ENCODE measurements at places on chromosomes 1 and 21.

DNA sequence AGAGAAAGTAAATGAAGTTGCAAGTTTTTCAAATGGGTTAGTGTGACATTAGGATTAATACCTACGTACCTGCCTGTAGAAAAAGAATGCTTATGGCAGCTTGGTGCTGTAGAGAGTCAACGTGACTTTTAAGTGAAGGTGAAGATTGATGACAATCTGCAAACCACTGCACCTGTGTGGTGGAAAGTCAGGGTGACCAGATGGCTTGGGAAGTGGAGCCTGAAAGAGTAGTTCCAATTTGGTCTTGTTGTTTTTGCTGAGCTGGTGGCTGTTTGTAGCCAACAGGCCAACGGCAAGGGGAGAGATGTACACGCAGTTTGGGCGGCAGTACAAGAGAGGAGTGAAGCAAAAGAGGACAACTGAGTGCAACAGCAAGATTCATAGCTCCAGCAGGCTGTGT lies 78.1 kb upstream of the JAK1 start:
- DNase-seq, result no peak

- no peak for DNase-seq
Measured at GRCh38 chr1:1540090-1540817, at the start of gene TMEM240. TMEM240 (minus strand) TSS chr1:1540624; CDS start chr1:1540346, 278 bp downstream.

DNA sequence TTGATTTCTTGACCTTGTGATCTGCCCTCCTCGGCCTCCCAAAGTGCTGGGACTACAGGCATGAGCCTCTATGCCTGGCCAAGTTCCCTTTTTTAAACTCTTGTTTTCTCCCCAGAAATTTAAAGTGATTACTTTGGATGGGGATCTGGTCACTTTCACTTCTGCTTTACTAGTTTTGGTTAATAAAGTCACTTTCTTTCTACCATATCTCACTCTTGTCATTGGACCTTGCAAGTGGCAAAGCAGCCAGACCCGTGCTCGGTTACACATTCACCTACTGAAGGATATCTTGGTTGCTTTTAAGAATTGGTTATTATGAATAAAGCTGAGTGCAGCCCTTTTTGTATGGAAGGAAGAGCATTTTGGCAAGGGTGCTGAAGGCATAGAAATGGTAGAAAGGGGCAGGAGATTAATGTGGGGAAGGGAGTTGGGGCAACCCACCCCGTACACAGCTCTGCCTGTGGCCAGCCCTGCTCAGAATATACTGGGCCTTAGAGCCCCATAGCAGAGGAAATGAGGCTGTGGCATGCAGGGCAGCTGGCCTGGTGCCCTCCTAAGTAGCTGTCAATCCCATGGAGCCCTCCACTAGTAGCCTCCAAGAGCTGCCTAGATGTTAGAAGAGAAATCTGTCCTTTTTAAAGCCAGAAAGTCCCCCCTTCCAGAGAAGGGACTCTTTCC lies 40.7 kb downstream of the CD2 start:
- peak; percentile 87 for DNase-seq

- no peak for DNase-seq
Measured at GRCh38 chr1:222182641-222183040, 365.3 kb downstream of the HHIPL2 start.

- no peak for DNase-seq
Measured at GRCh38 chr1:11500881-11501280, 21.9 kb downstream of the DISP3 start.

DNA sequence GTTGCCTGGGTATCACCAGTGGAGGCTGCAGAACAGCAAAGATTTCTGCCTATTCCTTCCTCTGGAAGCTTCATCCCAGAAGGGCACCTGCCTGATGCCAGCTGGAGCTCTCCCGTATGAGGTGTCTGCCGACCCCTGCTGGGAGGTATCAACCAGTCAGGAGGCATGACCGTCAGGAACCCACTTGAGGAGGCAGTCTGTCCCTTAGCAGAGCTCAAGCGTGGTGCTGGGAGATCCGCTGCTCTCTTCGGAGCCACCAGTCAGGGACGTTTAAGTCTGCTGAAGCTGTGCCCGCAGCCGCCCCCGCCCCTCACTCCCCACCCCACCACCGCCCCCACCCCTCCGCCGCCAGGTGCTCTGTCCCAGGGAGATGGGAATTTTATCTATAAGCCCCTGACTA lies 23.1 kb upstream of the HFM1 start:
- no peak for DNase-seq

DNA sequence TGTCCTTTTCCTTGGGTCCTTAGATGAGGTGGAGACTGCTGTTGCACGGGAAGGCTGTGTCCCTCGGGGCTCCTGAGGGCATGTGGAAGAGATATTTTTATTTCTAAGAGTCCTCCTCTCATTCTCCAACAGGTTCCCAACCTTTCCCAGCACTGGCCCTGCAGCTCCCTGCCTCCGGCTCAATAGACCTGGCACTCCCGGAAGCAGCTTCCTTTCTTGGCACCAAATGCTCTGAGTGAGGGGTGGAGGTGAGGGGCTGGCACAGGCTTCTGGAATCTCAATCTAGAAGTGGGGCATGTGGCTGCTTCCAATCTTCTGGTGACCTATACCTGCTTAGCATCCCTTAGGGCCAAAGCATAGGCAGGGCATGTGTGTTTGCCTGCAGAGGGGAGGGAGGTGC lies 4.5 kb downstream of the ETV3L start:
- DNase-seq, result no peak

DNA sequence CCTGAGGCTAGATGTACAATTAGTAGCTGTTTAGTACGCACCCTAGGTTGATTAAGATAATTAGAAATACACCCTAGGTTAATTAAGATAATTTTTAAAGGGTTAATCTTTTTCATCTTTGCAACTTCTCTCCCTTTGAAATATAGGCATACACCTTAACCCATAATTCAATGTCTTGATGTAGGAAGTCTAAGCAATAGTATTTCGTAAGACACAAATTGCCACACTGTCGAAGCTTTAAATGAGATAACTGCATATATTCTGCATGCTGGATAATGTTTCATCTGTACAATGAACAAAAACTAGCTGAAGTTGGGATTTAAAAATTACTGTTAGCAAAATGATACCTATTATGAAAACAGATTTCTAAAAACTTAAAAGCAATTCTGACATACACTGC lies 122.9 kb downstream of the EVI5 start:
- no peak for DNase-seq

- no peak for DNase-seq
Measured at GRCh38 chr1:60423146-60423780, 349.7 kb upstream of the C1orf87 start.

DNA sequence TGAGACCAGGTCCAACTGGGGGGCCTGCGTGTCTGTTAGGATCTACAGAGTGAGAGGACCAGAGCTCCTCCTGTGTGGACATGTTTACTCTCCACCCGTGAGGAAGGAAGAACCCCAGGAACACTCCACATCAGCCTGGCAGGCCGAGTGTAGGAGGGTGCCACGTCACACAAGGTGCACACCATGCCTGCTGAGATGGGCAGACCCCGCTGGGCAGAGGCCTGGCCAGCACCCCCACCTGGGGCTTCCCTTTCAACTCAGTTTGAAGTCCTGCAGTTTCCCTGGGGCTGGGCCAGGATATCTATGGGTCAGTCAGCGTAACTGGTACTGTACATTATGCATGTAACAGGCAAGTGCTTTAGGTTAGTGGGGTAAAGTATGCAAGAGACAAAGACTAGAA lies 30.1 kb upstream of the PCBP3 start:
- no peak for DNase-seq

DNA sequence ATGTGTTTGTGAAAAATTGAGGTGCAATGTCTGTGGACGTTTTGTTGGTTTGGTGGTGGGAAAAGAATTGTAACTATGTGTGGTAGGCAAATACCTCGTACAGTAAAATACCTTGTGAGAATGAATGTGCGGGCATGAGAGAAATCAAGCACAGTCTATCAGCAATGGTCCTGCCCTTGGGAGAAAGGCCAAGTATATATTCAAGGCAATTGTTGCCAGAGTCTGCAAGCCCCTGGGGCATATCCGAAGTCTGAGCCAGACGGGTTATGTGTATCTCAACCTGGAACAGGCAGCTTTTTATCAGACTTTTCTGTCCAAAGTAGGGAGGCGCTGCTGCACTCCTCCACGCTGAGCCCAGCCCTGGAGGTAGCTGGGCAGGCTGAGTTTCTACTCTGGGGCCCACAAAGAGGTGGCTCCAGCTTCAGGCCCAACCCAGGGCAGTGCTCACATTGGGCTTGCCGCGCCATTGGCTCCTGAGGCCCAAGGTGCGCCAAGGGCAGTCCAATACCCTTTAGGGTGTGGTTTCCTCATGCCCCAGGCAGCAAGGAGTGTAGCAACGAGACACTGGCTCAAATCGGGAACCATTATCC lies 9.4 kb upstream of the GNL2 start:
- no peak for DNase-seq

- no peak for DNase-seq
Measured at GRCh38 chr1:11318982-11319381, 46.0 kb downstream of the UBIAD1 start.

GRCh38 chr1:109535481-109535880 lies 4.2 kb upstream of the GPR61 start:
- DNase-seq, result no peak

DNA sequence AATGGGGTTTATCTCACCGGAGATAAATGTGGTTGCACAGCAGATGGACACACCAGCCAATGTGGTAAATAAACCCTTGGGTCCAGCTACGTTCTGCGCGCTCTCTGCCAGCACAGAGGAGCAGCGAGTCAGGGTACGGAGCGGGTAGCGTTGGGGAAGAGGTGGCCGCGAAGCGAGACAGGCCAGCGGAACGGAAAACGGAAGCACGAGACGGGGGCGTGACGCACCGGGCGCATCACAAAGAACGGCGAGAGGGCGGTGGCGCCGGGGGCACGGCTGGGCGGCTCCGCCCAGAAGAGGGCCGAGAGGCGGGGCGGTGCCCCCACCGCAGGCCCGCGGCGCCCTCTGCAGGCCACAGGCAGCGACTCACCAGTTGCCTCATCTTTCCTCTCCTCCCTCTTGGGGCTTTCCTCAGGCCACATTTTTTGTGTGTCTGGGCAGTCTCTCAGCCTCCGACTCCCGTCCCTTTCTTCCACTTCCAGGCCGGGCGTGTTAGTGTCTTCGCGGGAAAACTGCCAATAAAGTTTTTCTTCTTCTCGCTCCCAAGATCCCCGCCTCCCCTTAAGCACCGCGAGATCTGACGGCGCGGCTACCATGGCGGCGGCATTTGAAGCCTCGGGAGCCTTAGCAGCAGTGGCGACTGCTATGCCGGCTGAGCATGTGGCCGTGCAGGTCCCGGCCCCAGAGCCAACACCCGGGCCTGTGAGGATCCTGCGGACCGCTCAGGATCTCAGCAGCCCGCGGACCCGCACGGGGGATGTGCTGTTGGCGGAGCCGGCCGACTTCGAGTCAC lies at the start of gene DDX20:
DDX20 (plus strand) TSS at position 571 of the 793 bp plus-strand sequence; CDS start at position 595, 24 bp downstream.
- peak; percentile 80 for DNase-seq

DNA sequence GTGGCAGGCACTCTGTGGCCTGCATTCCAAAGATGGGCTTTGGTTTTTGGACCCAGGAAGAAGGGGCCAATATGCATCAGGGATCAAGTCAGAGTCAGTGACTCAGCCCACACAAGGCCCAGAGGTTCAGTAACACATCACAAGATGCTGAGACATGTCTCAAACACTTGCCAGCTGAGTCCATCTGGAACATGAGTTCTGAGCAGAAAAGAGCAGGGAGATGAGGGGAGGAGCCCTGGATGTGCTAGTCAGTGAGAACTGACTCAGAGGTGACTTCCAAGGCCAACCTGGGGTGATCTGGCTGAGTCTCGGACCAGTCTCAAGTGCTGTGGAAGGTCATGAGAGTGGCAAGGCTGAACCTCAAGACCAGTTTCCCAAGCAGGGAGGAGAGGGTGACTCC lies 150.1 kb downstream of the CDC7 start:
- no peak for DNase-seq
